Left hindlimb (tissue), 1 donor: ENCODE measurements at places on chromosomes 12 and 14.

DNA sequence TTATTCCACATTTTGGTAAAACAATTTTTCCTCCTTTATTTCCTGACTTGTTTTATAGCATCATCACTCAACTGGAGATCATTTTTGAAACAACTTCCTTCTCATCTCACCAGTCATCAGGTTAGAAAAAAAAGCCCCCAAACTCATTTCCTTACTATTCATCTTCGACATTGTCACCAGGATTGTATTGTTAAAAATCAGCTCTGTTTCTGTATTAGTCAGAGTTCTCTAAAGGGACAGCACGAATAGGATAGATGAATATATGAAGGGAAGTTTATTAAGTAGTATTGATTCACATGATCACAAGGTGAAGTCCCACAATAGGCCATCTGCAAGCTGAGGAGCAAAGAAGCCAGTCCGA lies 392.6 kb downstream of the FUT8 start:
- DNase-seq, result no peak

DNA sequence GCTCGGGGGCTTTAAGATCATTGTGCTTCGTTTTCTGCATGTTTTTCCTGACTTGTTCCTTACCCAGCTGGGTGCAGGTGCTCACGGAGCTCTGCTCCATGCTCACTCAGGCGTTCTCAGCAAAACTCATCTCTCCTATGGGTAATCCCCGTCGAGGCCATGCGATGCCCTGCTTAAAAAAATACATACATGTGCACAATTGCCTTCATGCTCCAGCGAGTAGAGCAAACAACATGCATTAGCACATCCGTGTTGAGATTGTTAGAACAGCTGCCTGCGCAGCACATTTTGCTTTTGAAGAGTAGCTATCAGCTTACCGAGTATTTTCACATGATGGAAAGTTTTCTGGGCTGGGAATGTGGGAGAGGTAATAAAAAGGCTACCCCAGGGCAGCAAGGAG lies 16.2 kb downstream of the AACS start:
- DNase-seq, result no peak

DNA sequence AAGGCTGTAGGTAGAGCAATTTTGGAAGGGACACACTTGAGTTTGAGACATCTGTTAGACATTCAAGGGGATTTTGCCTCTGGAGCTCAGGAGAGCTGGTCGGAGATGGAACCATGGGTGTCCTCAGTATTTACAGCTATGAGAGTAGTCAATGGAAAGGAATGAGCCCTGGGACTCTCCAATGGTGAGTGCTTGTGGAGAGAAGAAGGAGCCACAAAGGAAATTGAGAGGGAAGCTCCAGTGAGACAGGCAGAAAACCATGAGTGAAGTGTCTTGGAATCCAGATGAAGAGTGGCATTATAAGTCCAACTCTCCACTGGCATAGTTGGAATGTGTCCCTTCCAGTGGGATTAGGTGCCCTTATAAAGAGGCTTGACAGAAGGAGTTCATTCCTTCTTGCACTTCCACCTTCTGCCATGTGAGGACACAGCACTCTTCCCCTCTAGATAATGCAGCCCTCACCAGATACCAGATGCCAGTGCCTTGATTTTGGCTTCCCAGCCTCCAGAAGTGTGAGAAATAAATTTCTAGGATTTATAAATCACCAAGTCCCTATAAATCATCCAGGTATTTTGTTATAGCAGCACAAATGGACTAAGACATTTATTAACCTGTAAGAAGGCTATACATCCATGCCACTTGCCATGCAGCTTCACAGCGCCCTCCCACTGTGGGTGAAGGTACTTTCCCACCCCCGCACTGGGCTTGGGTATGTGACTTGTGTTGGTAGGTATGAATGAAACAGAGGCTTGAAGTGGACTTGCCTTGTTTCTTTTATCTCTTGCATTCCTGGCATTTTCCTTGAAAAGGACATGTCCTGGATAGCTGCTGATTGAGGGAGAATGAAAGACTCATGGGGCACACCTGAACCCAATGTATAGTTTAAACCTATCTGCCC lies 27.3 kb downstream of the LLPH start:
- no peak for DNase-seq

GRCh38 chr12:123387508-123388176 lies 3.7 kb downstream of the KMT5A start:
- no peak for DNase-seq

- no peak for DNase-seq
Measured at GRCh38 chr12:91853350-91854127, 292.1 kb downstream of the BTG1 start.

DNA sequence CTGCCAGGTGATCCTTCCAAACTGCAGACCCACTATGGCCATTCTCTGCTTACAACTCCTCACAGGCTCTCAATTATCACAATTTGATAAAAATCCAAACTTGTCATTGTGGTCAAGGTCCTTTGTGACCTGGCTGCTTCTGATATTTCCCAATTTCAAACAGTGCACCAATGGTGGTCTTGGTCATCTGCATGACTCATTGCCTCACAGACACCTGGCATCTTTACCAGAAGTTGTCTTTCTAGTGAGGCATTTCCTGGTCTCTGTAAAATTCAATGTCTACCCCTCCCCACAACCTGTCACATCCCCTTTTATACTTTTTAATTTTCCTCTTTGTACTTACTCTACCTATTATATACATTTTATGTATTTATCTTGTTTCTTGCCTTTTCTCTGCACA lies 17.8 kb upstream of the PAPOLA start:
- no peak for DNase-seq
